ENCODE measurements at places on chromosomes 2 and 18.

- no peak for DNase-seq
Measured at GRCh38 chr18:12474146-12474545, 66.4 kb downstream of the PRELID3A start.

DNA sequence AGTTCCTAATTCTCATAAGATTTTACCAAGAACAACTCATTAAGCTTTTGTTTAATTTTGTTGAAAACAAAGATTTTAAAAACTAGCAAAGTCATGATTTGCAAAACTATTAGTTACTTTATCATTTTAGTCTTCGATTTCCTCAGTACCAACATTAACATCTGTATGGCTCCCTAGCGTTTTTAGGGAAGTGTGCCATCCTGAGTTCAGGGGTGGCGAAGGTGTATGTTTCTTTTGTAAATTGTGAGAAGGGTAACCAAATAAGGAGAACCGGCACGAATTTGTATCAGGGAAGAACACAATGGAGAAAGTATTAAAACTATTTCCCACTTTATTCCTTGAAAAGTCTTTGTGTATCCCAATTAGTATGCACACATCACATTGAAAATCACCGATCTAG is 419.9 kb downstream of the DSC3 start:
- no peak for DNase-seq

DNA sequence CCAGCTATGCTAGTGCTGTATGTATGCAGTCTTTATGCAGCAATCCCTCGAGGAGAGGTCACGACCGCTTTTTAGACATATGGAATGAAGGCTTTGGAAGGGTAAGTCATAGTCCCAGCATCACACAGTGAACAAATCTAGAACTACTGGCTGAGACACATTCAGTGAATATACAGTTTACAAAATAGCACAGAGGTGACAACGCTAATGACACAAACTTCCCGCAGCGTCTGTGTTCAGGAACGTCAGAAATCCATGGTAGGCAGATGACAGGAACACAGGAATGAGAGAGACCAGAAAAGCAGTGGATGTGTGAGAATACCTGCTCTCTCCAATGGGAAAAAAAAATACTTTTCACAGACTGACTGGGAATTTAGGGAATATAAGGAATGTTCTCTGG is 29.6 kb downstream of the CABYR start:
- DNase-seq = no peak

DNA sequence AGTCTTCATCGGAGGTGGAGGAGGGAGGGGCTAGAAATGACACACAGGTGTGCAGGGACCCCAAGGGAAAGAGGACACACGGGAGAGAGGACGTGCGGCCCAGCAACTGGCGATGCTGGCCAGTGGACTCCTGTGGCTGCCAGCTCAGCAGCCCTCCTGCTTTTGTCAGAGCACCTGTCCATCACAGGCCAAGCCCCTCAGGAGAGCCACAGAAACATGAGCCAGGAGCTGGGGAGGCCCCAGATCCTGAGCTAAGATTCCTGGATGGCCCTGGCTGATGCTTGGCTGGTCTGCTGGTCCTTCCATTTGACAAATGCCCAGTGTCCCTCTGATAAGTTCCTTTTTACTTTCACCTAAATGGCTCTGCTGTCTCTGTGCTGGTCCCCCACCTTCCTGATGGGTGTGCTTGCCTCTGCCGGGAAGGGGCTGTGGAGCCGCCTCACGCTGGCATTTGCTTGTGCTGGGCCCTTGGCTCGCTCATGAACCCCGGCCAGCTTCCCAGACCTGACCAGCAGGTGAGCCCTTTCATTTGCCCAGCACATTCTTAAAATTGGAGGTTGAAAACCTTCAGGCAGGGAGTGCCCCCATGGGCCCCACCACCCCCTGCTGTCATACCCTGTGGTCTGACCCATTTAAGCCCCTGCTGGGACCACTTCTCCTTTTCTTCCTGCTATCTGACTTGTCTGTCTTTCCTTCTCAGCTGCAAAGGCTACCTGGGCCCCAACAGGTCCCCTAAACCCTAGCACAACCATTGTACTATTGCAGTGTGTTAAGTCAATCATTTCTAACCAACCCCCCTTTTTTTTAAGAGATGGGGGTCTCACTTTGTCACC is 37.3 kb downstream of the CYP27C1 start:
- no peak for DNase-seq

GRCh38 chr2:215946586-215946985 is 66.8 kb downstream of the MREG start:
- no peak for DNase-seq

- no peak for DNase-seq
Measured at GRCh38 chr2:7420530-7420929, 503.3 kb downstream of the RNF144A start.

GRCh38 chr18:79229431-79229830 is 160.2 kb downstream of the ATP9B start:
- no peak for DNase-seq

DNA sequence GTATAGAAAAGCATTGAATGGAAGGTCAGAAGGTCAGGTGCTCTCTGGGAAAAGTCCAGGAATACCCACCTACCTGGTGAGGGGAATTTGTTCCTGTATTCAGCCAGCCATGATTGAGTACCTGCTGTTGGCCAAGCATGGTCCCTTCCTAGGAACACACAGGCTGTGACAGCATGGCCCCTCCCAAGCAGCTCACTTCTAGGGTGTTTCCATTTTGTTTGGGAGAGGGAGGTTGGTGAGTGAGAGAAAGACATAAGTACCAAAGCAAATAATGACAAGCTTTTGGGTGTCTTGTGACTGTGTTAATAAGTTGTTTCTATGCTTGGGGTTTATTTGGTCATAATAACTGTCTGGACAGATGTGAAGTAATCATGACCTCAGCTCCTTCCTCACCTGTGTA is 46.3 kb downstream of the CABLES1 start:
- no peak for DNase-seq

DNA sequence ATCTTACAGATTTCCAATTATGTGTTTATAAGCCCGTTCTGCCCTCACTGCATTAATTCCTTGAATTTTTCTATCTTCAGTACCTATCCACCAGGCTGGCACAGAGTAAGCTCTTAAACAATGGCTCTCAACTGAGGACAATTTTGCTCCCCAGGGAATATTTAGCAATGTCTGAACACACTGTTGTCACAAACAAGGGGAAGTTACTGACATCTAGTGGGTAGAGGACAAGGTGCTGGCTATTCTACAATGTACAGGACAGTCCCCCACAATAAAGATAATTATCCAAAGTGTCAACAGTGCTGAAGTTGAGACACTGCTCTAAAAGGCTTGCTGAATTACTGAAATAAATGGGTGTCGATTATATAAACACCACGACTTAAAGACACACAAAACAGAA is 5.0 kb downstream of the NDUFS1 start:
- peak; percentile 17 for DNase-seq

DNA sequence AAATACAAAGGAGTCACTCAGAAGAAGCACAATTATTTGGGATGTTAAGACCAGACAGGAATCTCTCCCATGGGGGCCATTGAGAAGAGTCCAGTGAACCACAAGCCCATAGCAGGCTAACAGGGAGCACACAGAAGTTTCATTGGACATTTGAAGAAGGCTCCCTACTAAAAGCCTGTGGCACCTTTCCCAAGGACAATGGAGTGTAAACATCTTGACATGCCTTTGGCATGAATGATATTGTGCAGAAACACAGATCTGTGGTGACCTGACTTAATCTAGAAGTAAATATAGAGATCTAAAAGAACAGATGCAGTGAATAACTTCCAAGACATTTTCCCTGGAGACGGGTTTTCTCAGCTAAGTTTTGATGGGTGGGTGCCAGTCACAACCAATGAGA is 221.5 kb downstream of the EPHA4 start:
- DNase-seq = no peak
